ENCODE measurements at places on chromosomes 4 and X.

GRCh38 chrX:97399400-97399799 lies 515.7 kb downstream of the RPA4 start:
- no peak for DNase-seq

DNA sequence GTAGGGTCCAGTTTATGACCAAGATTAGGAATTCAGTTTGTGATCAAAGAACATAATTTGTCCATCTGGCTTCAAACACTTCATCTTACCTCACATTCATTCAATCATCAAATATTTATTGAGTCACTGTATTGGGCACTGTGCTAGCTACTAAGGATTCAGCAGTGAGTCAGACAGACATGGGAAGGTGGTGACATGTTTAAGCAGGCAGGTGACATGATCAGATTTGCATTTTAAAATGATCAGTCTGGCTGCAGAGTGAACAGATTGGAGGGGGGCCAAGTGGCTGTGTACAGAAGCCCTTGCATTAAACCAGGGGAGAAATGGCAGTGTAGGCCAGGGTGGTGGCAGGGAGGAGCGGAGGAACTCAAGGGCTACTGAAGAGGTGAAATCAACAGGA lies 25.1 kb upstream of the APLN start:
- DNase-seq, result no peak

DNA sequence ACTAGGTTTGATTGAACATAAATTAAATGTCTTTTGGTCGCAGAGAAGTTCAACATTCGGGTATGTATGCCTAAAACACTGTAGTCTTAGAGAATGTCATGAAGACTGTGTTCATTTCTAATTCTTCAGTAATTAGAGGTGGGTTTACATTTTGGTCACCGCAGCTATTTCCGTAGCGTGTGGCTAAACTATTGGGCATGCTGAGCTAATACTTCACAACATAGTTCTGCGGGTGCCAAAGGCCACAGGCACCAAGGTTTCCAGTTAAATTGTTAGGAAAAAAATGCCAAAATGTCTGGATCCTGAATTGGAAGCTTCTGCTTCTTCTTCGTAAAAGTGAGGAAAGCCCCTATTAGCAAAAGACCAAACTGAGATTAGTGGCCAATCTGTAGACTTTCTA lies 25.1 kb downstream of the SMIM31 start:
- DNase-seq, result no peak

DNA sequence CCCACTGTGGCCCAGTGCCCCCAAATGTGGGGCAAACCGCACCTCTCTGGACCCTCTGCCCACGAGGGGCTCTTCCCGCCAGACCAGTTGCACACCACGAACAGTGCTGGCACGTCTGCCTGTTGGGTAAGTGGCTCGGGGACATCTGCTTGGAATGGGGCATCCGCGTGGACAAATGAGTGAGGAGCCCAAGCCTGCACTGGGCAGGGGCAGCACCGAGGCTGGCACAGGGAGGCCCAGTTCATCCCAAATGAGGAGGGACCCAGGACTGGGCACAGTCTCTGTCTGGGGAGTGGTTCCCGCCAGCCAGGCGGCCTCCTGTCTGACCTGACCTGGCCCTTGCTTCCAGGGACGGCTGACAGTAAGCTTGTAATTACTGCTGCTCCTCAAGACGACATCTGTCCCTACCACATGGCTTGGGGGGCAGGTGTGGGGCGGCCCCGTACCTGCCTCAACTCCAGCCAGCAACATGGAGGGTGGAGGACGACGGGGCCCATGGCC lies 3.2 kb downstream of the SPON2 start:
- no peak for DNase-seq

- DNase-seq, result no peak
These were observed 125.3 kb downstream of the SOWAHB start for GRCh38 chr4:76772498-76773106.

GRCh38 chrX:133072566-133072965 lies 24.3 kb downstream of the USP26 start:
- no peak for DNase-seq

DNA sequence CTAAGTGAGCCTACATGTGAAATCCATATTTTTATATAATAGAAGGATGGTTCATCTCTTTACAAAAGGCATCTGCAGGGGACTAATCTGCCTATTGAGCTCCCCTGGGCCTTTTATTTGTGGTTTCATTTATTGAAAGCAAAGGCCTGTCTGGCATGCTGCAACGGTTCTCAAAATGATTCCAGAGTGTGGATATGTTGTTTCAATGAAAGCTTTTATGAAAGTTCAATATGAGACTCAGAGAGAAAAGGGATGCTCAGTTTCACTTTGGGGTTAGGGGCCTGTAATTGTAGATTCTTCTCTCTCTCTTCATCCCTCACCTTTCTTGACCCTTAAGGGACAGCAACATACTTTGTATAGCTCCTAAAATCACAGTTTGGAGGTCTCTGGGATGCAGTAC lies 204.2 kb upstream of the CASK start:
- DNase-seq, result no peak

- DNase-seq, result no peak
These were observed 1.3 kb downstream of the HERC5 start for GRCh38 chr4:88458104-88458740.

- no peak for DNase-seq
These were observed 40.2 kb upstream of the FAM9C start for GRCh38 chrX:13084611-13085010.

GRCh38 chr4:104163820-104164219 lies 330.9 kb downstream of the CXXC4 start:
- DNase-seq, result no peak

All from HEK293T (cell line).